ENCODE measurements at places on chromosomes 7 and 10.

- DNase-seq, result no peak
Measured at GRCh38 chr7:117097860-117098259, 144.6 kb downstream of the ST7 start.

DNA sequence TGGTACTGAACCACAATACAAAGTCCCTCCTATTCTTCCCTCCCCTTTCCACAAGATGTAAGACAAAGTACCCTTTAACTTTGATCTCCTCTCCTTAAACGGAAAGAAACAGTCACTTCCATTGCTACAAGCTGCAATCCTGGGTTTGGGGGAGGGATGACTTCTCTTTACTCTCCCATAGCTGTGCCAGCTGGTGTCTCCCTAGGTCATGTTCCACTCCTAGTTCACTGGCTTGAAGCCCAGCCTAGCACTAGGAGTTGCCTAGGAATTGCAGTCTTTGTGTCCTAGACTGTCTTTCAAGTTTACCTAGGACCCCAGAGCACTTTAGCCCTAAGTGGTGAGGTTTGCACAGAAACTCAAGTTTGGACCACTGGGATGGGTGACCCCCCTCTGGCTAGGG is 311.1 kb downstream of the HPSE2 start:
- DNase-seq, result no peak

DNA sequence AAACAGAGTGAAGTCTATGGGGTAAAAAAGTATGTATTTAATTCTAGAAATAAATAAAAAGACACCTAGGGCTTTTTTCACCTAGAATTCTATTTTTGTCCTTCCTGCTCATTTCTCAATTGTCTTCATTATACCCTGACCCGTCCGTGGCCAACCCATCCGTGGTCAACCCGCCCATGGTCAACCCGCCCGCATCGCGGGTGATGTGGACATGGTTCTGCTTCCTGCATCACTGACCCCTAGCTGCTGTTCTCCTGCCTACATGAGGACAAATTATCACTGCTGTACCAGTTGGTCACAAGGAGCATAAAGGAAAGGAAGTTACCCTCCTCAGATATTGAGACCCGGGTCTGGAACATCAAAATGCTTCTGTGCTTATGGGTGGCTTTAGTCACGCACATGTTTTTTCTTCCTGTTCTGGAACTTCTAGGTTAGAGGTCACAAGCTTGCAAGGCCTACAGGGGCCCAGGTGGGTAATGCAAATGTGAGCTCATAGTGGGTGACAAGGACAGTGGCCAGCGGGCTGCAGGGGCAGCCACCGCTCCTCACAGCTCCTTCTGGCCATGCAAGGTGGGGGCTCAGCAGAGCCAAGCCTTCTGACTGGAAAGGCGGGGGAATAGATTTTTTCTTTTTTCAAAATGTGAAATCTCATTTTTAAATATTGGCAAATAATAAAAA is 15.5 kb downstream of the CAMK2G start:
- no peak for DNase-seq

- DNase-seq, result no peak
Measured at GRCh38 chr7:85125176-85125575, 61.7 kb downstream of the SEMA3D start.

DNA sequence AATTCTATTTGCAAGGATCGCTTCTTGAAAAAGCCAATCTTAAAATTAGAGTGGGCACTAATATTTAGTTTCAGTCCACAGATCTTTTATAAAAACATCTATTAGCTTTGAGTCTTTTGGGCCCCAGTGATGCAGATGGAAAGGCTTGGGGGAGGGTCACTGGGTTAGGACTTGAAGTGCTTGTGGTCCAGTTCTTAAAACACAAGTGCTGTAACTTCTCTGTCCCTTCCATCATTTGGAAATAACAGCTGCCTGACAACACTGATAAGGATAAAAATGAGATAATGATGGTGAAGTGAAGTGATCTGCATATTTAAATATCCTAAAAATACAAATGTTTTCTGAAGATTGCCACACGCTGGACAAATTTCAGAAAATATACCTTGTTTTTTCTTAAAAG is 37.1 kb upstream of the ZRANB1 start:
- DNase-seq, result no peak

DNA sequence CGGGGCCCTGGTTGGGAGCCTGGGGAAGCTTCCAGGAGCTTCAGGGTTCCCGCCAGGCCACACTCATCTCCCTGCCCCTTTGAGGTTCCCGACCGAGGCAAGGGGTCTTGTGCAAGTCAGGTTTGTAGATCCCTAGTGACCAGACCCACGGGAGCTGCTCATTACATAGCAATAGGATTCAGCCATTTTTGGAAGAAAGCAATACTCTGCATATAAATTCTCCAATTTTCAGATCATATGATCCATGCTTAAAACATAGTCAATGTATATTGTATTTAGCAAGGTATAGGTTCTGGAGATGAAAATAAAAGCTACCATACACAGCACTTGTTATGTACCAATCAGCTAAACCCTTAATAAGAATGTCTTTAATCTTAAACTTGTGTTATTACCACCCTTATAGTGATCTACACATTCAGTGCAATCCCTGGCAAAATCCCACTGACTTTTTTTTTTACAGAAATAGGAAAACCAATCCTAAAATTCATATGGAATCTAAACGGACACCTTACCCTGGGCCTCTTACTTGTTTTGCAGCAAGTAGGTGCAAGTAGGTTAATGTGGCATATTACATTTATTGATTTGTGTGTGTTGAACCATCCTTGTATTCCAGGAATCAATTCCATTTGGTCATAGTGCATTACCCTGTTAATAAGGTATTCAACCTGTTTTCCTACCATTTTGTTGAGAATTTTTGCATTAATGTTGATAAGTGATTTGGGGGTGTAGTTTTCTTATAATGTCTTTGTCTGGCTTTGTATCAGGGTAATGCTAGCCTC is 13.8 kb upstream of the FKBP9 start:
- DNase-seq, result no peak

DNA sequence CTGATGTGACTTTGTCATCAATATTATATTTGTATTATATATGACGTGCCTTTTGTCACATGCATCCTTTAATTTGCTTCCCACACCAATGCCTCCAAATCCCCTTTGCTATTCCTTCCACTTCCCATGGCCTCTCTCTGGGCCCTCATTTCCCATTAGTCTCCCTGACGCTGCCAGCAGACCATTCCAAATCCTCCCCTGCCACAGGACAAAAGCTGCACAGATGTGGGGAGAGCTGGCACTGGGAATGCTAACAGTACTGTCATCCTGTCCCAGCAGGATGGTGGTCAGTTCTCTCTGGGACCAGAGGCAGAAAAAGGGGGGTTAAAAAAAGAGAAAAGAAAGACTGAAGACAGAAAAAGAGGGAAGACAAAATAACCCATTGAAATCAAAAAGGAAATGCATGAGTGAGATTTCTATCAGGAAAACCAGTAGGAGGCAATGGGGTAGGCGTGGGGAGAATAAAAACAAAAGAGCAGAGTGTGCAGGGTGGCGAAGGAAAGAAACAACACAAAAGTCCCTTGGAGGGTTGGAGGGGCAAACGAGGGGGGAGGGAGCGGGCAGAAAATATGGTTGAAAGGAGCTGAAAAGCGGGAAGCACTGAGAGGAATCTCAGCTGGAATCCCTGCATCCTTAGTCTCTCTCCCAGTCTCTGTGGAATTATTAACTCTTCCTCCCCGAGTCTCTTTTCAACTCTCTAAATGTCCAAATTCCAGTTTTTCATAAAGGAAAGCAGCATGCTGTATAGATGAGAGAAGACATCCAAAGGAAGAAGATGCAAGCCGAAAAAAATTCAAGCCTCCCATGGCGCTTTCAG is 59.2 kb upstream of the PTN start:
- DNase-seq, result no peak

- no peak for DNase-seq
Measured at GRCh38 chr10:71998840-71999194, 34.6 kb downstream of the CHST3 start.

GRCh38 chr10:58585435-58585834 is 72.8 kb downstream of the BICC1 start:
- DNase-seq, result no peak

DNA sequence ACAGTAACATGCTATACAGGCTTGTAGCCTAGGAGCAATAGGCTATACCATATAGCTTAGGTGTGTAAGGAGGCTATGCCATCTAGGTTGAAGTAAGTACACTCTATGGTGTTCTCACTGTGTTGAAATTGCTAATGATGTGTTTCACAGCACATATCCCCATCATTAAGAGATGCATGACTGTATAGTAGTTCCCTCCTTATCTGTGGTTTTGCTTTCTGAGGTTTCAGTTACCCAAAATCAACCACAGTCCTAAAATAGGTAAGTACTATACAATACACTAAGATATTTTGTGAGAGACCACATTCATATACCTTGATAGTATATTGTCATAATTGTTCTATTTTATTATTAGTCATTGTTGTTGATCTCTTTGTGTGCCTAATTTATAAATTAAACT is 12.7 kb downstream of the FZD1 start:
- no peak for DNase-seq

DNA sequence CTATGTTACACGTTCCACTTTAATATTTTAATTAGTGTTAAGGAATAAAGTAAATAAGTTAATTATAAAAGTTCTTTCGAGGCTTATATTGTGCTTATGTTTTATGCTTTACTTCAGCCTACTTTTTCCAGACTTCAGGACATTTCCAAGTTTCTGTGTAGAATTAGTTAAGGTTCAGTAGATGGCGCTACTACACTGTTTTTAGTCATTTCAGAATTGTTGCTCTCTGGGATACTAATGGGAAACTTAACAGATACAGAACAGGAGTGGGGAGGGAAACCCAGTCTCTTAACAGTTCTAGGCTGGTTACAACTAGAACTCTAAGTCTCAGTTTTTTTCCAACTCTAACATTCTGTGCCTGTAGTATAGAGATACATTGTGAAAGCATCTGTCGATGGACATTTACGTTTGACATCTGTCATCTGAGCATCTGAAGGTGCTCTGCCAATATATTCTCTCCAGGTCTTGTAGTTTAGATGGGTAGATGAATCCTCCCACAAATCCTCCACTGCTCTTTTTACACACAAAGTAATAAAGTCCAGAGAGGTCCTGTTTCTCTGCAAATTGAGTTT is 56.8 kb upstream of the FAM171A1 start:
- DNase-seq, result no peak

DNA sequence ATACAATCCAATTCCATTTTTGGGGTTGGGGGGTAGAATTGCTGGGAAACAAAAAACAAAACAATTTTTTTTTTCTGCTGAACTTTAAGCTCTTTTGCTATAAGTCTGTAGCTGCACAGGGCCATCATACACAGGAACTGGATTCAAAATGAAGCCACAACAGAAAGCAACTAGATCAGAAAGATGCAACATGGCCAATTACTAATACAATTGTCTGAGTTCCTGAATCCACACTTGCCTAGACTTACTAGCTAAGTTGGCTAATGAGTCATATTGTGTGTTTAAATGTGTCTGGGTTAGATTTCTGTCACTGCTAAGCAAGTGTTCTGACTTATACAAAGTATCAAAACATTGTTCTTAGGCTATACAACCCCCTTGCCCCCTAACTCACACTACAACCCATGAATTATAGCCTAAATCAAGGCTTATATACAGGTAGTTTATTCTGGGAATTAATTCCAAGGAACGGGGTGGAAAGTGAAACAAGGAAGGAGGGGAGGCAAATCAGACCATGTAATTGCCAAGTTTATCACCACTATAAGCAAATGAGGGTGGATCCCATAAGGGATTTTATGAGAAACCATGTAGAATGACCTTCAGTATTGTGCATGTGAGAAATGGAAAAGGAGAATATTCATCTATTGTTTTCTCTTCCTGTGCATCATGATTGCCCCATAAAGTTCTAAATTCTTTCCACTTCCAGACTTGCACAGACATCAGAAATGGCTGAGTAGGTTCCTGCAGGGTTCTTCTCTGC is 337.9 kb upstream of the SORCS1 start:
- DNase-seq, result no peak

GRCh38 chr7:36047091-36047658 is 105.9 kb upstream of the EEPD1 start:
- no peak for DNase-seq

- DNase-seq, result no peak
Measured at GRCh38 chr10:60823324-60823723, 45.0 kb downstream of the CDK1 start.

GRCh38 chr10:85607043-85607695 is 759.4 kb downstream of the GRID1 start:
- no peak for DNase-seq

DNA sequence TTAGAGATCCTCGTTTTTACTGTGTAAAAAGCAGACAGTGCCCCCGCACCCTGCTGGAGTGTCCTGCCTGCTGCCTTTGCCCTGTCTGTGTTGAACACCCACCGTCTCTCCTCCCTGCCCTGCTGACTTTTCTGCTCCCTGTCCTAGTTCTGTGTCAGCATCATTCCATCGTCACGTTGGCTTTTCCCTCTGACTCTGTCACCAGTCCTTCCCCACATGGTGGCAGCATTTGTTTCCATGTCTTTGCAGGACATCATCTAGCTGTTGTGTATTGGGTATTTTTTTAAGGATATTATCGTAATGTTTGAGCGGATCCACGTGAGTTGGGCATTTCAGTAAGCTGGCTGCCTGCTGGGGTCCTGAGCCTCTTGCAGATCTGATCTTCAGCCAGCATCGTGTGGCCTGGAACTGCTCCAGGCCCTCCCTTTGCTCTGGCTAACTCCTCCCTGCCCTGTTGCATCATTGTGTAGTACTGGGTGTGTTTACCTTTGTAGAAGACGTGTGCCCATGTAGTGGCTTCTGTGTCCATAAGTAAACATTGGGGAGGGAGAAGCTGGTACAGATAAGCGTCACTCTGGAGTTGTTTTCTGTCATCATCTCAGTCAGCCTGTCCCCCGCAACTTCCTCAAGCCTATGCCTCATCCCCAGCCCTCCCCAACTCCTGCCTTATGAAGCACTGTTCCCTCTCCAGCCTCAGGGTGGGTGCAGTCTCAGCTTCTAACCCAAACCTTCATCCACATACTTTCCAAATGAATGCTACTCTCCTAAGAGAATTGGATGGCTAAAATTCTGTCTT is 44.3 kb downstream of the TRRAP start:
- DNase-seq, result no peak

DNA sequence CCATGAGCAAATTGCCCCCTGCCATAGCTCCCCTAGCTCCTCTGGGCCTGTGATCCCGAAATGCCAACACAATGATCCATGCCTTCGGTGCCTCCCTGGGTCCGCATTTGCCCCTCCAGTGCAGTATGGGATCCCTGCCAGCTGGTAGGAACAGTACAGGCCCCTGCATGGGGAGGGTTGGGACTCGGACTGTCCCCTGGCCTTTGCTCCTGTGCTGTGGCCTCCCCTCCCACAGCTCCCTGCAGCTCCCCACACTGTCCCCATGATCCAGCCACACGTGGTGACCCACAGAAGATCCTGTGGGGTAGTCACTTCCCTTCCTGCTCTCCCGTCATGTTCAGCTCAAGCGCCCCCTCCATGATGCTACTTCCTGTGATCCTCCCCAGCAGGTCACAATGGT is 140.3 kb downstream of the MAPK8 start:
- no peak for DNase-seq

All from glomerular endothelial cell (primary cell).